ENCODE measurements at places on chromosomes 3 and 15. TPM values are rescaled to one million over a fixed set of nuclear protein-coding genes. Genes with fewer than 3 reads are reported as not detected.
A peak's percentile ranks its signal among the peaks of the same experiment; 100 is the strongest.

The CISH gene
- total RNA-seq, result 41.9 TPM

DNA sequence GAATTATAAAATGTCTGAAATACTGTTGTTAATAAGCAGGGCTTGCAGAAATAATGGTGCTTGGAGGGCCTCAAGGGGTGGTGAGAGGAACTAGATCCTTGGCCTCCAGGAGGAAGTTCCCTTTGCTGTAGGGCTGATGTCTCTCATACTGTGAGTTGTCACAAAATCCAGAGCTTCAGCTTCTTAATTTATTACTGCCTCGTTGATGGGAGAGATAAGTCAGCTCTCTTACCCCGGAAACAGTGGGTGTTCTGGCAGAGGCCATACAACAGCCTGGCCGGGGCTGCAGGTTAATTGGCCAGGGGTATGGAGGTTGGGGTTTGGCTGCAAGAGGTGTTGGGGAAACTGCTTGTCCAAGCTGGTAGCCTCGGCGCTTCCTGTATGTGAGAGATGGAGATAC, 15.5 kb downstream of the MAPKAPK3 start:
- no peak for DNase-seq

DNA sequence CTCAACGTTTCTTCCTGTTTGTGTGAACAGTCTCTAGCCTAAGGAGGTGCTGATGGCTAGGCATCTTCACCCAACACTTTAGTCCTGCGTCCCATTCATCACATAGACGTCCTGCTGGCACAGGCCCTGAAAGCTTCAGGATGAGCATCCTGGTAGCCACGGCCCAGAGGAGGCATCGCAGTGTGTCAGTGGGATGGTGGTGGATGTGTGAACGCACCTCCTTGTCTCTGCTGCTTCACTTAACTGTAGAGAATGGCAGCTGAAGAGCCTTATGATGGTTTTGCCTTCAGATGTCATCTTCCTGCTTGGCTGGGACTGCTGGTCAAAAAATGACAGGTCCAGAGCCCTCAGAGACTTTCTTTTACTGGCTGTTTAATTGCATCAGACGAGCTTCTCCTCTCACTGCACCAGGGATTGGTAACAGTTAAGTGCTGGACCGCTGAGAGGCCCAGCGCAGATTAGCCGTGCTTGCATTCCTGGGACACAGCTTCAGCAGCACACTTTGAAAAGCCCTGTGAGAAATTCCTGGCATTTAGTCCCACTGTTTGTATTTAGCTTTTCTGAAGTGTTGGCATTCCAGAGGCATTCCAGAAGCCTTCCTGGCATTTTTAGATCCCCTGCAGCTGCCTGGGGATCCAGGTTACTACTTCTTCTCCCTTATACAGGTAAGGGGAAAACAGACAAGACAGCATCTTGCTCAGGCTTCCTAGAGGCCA, 132.4 kb upstream of the PLXNA1 start:
- peak; percentile 42 for DNase-seq

GRCh38 chr3:185649414-185649813, 63.3 kb downstream of the SENP2 start:
- DNase-seq, result no peak

- no peak for DNase-seq
Observed at GRCh38 chr3:114086356-114086755, 29.8 kb downstream of the QTRT2 start.

DNA sequence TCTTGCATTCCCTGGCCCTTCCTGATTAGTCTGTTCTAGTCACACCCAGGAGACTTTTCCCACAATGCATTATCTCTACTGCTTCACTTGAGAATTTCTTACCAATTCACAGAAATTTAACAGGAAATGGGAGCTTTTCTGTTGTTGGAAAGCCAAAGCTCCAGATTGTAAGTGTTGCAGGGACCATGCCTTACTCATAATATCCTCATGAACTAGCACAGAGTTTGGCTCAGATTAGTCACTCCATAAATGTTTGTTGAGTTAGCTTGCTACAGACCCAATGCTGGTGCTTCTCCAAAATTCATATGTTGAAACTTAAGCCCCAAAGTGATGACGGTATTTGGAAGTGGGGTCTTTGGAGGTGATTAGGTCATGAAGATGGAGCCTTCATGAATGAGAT, 232.6 kb downstream of the GAP43 start:
- no peak for DNase-seq

The KNG1 gene
- 0.21 TPM for total RNA-seq

The MED12L gene
- total RNA-seq, result 0.50 TPM

The FBXL2 gene
- total RNA-seq, result 1.9 TPM

DNA sequence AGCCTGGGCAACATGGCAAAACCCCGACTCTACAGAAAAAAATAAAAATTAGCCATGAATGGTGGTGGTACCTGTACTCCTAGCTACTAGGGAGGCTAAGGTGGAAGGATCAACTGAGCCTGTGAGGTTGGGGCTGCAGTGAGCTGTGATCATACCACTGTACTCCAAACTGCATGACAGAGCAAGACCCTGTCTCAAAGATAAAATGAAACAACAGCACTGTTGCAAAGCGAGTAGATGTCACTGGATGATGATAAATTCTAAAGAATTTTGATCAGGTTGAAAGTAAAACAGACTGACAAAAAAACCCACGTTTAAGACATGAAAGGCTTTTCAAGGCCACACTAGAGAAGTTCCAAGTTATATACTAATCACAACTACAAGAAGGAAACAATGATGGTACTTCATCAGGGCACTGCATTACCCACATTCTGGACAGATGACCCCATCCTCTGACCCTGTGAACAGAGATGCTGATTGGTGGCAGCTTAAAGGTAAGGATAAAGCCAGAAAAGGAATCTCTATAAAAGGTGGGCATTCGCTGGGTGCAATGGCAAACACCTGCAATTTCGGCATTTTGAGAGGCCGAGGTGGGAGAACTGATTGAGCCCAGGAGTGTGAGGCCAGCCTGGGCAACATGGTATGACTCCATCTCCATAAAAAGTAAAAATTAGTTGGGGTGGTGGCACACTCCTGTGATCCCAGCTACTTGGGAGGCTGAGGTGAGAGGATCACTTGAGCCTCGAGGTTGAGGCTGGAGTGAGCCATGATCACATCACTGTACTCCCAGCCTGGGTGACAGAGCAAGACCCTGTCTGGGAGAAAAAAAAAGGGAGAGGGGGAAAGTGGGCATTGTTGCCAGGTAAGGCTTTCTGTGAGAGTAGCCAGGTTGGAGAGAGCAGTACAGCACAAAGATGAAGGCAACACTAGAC, 59.2 kb downstream of the TBL1XR1 start:
- no peak for DNase-seq

GRCh38 chr15:98881526-98882520, 125.8 kb downstream of the PGPEP1L start:
- no peak for DNase-seq

DNA sequence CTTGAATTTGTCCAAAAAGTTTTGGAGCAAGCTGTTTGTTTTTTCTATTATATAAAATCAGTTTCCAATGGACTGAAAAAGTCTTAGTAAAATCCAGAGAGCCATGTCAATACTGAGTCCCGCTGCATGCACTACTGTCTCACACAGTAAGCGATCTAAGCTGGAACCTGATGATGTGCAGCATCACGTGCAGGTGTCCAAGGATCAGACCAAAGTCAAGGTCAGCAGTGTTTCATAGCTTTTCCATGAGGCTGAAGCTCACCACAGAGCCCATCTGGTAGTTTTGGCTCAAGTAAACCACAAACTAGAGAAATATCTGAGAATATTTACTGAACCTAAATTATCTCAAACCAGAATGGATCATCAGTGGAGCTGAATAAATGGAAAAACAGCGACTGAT, 784.0 kb upstream of the SEMA6D start:
- no peak for DNase-seq

DNA sequence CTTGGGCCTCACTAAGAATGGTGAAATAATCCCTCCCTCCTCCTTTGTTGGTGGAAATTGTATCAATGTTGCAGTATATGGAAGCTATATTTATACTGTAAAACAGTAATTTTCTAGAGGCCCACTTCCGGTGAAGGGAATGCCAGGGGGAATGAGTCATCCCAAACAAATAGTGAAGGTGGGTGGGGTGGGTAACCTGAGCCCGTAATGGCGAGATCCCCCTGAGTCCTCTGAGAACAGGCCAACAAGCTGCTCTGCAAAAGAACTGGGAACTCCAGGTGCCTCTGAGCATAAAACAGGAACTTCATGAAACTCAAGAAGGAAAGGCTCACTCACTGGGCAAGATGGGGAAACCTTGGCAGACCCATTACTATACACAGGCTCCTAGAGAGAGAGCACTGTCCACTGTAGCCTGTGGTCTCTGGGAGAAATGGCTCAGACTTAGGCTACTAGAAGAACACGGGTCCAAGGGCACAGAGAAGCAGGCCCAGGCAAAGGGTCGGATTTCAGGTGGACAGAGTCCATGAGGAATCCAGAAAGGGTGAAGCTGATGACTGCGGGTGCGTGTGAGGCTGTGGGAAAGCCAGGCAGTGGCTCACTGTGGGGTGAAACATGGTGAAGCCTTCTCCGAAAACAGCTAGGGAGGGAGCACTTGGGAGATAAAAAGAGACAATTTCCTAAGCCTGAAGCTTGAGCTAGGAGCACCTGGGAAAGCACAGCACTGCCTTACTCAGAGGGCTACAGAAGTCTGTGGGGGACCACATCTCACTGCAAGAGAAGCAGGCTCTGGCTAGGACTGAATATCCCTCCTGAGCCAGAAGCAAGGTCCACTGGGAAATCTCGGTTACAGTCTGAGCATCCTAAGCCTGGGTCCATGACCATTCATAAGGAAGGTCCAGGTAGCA, 19.8 kb downstream of the LARP6 start:
- DNase-seq, result no peak

- DNase-seq, result no peak
Observed at GRCh38 chr3:116614795-116615362, 94.7 kb upstream of the TUSC7 start.

- no peak for DNase-seq
Observed at GRCh38 chr3:45972534-45973402, 22.9 kb downstream of the FYCO1 start.

DNA sequence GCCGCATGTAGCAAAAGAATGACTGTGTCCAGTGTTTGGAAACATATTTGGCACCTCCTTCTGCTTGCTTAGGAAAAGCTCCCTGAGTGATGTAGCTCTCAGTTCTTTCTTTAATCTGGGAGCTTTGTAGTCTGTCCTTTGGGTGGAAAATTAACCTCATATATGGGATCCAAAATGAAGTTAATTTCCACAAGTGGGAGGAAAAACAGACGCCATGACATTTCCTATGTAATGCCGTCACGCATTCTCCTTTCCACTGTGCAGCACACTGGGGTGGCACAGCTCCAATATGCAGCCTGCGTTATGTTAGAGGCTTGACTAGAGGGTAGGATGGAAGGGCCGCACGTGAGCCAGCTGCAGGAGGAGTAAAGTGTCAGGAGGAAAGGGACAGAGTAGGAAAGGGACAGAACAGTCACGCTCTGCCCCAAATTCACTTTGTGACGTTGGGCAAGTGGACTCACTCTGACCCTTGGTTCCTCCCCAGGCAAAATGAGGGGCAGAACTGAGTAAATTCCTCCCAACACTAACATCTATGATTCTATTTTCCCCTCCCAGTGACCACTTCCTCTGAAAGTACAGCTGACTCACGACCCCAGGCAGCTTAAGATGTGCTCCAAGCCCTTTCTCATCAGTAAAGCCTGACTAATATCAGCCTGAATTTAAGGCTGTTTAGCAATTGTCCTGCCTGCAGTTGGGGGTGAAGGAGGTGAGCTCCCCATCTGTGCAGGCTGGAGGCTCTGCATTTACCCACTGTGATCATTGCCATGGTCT, 176.5 kb upstream of the PFN2 start:
- DNase-seq, result peak; percentile 43

The RPP14 gene
- 19.0 TPM for total RNA-seq

GRCh38 chr3:156795890-156796481, 30.2 kb upstream of the LEKR1 start:
- DNase-seq, result no peak

DNA sequence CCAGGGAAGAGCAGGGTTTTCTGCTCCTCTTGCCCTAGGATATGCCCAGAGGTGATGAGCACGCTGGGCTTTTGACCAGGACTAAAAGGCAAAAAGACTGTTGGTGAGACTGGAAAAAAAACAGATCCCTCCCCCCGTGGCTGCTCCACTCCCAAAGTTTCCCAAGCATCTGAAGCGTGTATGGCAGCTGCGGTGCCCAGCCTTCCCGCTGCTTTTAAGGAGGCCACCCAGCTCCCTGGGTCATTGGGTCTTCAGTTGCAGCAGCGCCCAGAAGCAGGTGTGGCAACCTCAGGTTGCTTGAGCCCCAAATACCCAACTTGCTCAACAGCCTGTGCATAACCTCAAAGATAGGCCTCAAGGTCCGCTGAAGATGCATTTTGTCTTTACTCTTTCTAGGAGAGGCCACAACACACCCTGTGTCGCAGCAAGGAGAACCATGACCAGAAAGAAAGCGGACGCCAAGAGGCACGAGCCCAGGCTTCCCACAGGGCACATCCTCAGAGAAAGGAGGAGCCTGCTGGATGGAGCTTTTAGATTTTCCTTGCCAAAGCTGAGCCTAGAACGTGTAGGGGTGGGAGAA, 2.0 kb downstream of the SRGAP3 start:
- no peak for DNase-seq

GRCh38 chr3:121574449-121574848, 6.7 kb downstream of the ARGFX start:
- DNase-seq, result no peak

The NECTIN3 gene
- total RNA-seq, result 12.2 TPM

DNA sequence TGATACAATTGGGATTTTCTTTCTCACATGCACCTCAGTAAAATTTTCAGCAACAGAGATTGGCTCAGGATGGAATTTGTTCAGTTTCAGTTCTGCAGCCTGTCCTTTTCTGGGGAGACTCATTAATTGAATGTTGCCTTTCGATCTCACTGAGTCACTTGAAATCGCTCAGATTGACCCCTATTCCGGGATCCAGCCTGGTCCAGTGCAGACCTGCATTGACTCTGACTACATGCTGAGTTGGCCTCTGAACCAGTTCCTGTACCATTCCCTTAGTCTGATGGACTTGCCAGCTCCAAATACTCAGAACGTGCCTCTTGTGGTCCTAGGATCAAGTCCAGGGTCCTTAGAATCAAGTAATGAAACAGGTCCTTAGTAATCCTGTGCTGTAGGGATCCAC, 9.4 kb downstream of the IGF1R start:
- DNase-seq, result no peak

The KY gene
- 0.21 TPM for total RNA-seq

The KCNMB2 gene
- 7.8 TPM for total RNA-seq

DNA sequence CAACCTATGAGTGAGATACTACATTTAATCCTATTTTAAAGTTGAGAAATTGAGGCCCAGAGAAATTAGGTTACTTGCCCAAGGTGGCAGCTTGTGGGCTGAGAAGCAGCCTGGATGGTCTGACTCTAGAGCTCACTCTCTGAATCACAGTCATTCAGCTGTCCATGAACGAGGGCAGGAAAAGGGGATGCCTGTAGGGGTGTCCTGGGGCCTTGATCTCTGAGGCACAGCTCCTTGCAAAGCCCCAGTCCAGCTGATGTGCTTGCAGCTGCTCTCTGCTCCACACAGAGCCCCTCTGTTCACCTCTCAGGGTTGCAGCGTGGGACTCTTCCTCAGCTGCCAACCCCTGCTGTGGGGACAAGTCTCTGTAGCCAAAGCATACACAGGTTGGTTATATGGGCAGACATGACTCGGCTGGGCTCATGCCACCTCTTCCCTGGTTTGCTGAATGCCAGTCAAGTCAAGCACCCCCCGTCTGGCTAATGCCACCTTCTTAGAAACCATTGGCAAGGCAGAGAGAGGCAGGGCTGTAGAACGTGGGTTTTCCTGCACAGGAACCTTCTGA, 56.8 kb downstream of the GASK1A start:
- DNase-seq, result no peak

GRCh38 chr15:68930268-68931022, at the start of gene SPESP1:
Gene SPESP1, plus strand, starts transcription at chr15:68930525. Its CDS starts 129 bp downstream, at chr15:68930654.
- peak; percentile 68 for DNase-seq

The GOLGA8J gene
- total RNA-seq, result not detected

- no peak for DNase-seq
Observed at GRCh38 chr3:31312400-31312799, 220.3 kb upstream of the STT3B start.

The ATP13A5 gene
- total RNA-seq, result not detected

The IL12A gene
- 0.24 TPM for total RNA-seq
